ENCODE measurements at places on chromosomes 1 and 21.

DNA sequence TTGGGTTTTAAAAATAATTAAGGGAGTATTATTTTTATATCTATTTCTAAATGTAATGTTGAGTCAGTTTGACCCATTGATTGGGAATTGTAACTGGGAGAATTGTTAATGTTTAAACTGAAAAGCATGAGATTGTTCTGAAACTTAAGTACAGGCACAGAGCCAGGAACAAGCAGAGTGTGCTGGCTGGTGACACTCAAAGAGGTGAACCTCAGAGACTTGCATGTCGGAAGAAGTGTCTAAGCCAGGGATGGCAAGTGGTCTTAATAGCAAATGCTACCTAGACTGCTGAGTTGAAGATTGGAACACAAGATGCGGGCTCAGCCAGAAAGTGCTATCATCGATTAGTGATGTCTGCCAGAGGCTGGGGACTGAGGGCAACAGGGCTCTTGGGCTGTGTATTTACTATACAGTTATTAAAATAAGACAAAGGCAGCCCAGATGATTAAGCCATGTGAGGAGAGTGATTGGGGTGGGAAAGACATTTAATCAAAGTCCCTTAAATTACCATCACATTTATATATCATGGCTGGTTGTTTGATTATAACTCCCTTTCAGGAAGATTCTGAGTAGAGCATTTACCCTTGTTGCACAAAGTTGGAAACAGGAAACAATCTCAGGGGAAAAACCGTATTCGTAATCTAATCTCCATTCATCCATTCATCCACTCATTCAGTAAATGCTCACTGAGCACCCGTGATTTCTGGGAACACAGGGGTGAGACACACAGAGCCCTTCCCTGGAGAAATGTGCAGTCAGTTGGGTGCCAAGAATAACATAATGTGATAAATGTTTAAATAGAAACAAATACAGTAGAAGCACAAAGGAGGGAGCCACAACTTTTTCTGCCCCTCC is 42.8 kb downstream of the C8A start:
- DNase-seq, result no peak

DNA sequence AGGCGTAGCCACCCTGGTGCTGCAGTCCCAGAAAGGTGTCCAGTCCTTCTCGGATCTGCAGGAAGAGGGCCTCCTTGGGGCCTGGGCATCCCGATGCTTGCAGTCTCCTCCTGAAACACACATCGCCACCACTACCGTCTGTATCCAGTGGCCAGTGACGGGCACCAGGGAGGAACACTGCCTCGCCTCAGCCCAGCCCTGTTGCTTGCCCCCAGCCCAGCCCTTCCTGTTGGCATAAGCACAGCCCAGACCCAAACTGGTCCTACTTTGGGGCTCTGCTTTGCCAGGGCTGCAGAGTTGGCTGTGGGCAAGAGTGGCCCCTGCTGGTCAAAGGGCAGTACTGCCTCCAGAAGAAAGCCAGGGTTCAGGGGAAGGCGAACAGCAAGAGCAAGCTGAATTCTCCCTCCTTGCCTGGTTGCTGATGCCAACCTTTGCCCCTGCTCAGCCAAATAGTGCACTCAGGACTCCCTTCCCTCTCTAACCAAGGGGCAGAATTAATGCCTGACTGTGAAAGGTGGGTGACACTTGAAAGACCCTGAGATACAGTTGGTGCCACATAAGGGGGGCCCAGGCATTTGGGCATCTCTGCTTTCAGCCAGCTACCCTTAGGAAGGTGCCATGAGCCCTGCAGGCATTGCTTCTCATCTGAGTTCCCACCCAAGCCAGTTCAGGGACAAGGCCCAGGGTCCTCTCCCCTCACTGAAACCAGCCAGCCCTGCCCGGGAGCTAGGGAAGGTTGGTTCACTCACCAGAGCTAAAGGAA is 11.1 kb upstream of the ARHGEF2 start:
- DNase-seq, result peak; percentile 78

DNA sequence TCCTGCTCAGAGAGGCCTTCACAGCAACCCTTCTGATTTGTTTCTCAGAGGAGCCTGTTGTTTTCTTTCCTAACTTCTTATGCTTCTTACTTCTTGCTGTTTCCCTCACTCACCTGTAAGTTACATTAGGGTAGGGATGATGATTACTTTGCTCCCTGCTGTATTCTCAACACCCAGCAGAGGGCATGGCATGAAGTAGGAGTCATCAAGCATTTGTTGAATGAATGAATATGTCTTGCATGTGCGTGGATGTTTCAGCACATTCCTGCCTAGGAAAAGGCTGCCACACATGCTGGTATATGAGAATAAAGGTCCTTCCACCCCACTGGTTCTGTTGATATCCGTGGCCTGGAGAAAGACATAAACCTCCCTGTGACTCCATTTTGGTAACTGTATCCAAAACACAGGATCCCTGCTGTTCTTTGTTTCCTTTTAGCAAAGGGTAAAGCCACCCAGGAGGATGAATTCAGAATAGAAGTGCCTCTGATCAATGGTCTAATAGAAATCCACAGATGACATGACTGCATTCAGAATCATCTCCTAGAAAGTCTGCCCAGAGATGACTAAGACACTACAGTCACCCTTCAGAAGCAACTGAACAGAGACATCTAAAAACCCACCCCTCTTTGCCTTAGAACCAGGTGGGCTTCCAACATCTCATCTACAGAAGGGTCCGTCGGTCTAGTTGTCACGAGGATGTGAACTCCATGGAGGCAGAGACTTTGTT is 168.8 kb downstream of the ZSCAN20 start:
- DNase-seq, result no peak

DNA sequence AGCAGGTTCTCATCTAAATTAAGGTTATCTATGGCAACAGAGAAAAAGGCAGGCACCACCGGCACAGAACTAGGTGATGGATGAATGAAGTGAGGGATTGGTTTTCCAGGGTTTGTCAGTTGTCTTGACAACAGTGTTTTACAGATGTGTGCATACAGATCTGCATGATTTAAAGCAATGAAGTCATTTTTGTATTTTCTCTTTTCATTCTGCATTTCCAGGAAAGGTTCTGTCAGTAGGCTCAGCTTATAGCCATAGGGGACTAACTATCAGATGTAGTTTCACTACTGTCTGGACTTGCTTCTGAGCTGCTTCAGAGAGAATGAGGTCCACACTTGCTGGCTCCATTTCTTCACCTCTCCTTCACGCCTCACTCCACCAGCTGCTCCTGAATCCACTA is 98.2 kb upstream of the LMO4 start:
- no peak for DNase-seq
